ENCODE measurements at places on chromosomes 4 and X. TPM values are rescaled to one million over a fixed set of nuclear protein-coding genes. Genes with fewer than 3 reads are reported as not detected.
A peak's percentile ranks its signal among the peaks of the same experiment; 100 is the strongest.

The TMSB15B gene
- total RNA-seq, result 17.0 TPM

The FAT1 gene
- 124 TPM for total RNA-seq

The GATA1 gene
- total RNA-seq, result not detected

The IGSF1 gene
- not detected for total RNA-seq

The TEX13B gene
- not detected for total RNA-seq

The SMPX gene
- total RNA-seq, result not detected

The PARM1 gene
- total RNA-seq, result not detected

The HTR2C gene
- total RNA-seq, result 2.2 TPM

The MTNR1A gene
- total RNA-seq, result not detected

The SMC1A gene
- total RNA-seq, result 32.5 TPM

The SCRG1 gene
- total RNA-seq, result not detected

The MAPK10 gene
- total RNA-seq, result not detected

The TMEM255A gene
- 4.6 TPM for total RNA-seq

The CXCL13 gene
- total RNA-seq, result not detected

- no peak for DNase-seq
Observed at GRCh38 chr4:92451782-92452181, 148.0 kb downstream of the GRID2 start.

DNA sequence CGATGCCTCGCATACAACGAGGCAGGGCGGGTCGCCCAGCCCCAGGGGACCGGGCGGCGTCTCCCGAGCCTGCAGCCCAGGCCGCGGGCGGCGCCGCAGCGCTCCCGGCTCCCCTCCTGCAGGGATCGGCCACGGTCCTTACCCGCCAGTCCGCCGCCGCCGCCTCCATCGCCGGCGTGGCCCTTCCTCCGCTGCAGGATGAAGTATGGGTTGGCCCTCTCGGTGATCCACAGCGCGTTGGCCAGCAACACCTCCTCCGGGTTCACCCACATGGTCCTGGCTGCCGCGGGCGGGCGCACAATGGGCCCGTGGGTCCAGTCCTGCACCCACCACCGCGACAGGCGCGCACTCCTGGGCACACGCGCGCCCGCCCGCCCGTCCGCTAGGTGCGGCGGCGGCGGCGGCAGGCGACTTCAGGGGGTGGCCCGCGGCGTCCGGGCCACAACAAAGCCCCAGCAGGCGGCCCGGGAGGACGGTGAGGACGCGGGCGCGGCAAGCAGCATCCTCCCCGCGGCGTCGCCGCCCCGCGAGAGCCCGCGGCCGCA is 339 bp downstream of the TBC1D9 start:
- peak; percentile 24 for DNase-seq

- no peak for DNase-seq
Observed at GRCh38 chr4:4412641-4413372, 25.9 kb downstream of the NSG1 start.

- DNase-seq, result no peak
Observed at GRCh38 chr4:176307666-176307930, 12.2 kb upstream of the SPCS3 start.

DNA sequence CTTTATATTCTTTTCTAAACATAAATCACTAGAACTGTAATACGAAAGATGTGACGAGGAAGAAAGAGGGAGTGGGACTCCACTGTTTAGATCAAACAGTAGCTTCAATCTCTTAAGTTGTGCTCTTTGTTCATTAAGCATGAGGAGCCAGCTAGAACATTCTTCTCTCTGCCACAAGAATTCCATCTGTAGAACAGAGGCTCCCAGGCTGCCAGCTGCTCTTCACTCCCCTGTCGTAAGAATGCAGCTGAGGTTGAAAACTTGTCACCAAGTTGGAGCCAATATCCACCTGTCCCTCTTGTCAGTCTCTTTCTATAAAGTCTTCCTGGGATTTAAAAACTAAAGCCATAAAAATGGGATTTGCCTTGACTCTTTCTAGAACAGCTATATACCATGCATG is 65.0 kb upstream of the SEC24B start:
- no peak for DNase-seq

GRCh38 chr4:137226900-137227299 is 305.4 kb downstream of the PCDH18 start:
- peak; percentile 23 for DNase-seq

- no peak for DNase-seq
Observed at GRCh38 chr4:122863639-122864038, 37.0 kb downstream of the FGF2 start.

DNA sequence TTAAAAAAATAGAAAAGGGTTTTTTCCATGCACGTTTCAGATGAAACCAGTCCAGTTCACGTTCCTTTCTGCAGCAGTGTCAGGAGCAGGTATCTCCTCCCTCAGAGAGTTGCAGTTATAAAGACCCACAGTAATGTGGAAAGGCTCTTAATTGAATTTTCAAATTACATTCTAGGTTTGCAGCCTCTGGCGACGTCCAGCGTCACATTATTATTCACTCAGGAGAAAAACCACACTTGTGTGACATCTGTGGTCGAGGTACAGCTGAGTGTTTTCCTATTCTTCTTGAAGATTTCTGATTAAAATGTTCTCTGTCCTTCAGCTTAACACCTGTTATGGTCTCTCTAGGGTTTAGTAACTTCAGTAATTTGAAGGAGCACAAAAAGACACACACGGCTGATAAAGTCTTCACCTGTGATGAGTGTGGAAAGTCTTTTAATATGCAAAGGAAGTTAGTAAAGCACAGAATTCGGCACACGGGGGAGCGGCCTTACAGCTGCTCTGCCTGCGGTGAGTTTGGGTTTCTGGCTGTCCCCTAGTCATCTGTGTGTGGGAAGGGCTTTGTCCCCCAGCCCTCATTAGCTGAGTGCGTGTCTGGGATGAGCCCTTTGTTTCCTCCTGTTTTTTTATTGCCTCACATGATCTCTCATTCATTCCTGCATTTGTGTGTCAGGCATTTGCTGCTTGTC is 25.6 kb downstream of the ZBTB49 start:
- no peak for DNase-seq

- DNase-seq, result no peak
Observed at GRCh38 chr4:110347805-110348204, 128.2 kb upstream of the ENPEP start.

DNA sequence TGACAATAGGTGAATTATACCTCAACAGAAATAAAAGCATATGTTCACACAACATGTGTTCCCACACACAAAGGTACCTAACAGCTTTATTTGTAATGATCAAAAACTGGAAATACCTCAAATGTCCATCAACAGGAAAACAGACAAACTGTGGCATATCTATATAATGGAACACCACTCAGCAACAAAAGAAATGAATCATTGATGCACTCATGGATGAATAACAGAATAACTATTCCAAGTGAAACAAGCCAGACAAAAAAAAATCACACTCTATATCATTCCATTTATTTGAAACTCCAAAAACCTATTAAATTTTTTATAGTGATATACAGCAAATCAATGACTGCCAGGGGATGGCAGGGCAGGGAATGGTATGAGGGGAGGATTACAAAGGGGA is 148.1 kb downstream of the PLS3 start:
- no peak for DNase-seq

GRCh38 chrX:100355680-100356079 is 54.4 kb downstream of the PCDH19 start:
- DNase-seq, result no peak

DNA sequence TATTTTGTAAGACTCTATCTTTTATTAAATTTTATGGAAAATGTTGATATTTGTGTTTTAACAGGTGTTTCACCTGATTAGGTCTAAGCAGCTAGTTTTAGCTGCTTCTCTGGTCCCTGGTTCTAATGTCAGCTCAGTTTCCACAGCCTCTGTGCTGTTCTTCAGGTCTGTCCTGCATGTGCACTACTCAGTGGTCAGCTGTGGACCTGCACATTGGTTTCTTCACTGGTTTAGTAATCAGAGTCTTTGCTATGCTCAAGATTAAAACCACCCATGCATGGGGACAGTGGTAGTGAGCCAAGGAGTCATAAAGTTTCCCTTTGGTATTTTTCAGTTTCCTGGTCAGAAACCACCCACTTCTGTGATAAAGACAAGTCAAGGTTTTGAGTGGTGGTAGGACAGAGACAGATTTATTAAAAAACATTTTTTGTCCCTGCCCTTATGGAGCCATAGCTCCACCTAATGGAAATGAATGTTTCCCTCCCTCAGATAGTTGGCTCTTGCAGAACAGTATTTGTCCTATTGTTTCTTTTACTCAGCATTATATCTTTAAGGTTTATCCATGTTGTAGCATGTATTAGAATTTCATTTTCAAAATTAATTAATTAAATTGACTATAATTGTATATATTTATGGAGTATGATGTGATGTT is 36.8 kb upstream of the VBP1 start:
- no peak for DNase-seq

DNA sequence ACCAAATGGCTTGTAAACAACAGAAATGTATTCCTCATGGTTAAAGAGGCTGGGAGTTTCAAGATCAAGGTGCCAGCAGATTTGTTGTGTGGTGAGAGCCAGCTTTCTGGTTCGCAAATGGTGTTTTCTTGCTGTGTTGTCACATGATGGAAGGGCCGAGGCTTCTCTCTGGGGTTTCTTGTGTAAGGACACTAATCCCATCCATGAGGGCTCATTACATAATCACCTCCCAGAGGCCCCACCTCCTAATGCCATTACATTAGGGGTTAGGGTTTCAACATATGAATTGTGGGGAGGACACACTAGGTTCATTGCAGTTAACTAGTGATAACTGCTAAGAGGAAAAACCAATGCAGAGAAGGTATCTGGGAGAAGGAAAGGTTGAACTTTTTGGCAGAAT is 103.5 kb upstream of the ENPEP start:
- no peak for DNase-seq

GRCh38 chr4:2443956-2444740 is 24.8 kb upstream of the RNF4 start:
- DNase-seq, result no peak

DNA sequence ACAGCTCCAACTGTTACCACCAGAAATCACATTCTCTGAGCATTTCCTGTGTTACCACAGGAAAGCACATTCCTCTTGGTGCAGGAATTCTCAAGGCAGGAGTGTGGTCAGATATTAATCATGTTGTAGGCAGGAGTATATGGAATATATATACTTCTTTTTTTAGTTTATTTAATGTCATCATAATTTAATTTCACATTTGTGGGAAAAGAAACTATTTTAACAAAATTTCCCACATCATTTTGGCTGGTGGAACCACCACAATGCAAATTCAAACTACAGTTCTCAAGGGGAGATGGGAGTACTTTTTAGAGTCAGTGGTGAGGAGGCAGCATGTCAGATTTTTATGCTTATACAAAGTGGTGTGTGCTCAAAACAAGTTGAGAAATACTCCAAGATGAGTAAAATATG is 139.0 kb downstream of the ATP10D start:
- peak; percentile 52 for DNase-seq

DNA sequence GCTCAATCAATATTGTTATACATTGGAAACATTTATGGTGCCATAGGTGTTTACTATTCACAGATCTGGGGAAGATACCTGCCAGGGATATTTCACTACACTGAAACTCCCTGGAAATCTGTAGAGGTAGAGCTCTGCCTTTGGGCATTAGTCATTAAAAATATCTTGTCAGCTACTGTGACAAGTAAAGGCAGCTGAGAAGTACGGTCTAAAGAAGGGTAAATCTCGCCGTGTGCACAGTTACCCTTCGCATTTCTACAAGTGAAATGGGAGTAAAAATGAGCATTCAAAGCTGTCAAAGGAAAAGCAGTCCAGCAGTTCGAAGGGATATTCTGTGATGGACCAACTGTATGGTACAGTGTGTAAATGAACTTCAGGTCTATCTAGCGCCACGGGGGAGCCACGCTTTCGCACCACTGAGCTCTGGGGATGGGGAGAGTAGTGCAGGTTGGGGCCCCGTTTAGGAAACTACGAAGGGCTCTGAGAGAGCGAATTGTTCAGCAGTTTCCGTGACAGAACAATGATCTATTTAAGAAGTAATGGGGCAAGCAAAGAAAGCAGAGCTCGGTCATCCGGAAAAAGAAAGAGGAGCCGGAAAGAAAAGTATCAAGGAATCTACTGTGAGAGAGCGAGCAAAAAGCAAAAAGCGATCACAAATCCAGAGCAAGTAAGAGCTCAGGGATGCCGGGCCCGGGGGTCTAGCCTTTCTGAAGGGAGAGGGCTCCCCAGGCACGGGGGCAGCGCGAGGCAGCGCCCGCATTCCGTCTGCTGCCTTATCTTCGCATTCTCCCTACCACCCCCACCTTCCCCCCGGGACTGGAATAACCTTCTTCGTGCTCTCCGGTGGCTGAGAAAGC is 646 bp downstream of the TIGD4 start:
- DNase-seq, result peak; percentile 10

DNA sequence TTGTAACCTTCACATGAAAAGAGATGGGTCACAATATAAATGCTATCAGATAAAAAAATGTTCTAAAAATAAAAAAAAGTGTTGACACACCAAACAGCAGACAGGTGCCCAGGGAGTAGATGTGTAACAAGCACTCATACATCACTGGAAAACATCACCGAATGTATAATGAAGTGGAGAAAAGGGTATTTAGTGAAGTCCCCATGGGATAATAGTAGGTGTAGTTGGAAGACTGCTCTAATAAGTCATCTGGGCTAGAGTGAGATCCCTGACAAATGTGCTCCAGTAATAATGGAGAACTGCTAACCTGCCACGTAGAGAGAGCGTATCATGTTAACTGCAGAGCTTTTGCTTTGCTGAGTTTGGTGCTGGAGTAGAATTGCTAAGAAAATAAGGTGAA is 152.0 kb downstream of the GRIA2 start:
- DNase-seq, result no peak

- DNase-seq, result peak; percentile 40
Observed at GRCh38 chr4:113452868-113453620, 308.5 kb downstream of the CAMK2D start.

DNA sequence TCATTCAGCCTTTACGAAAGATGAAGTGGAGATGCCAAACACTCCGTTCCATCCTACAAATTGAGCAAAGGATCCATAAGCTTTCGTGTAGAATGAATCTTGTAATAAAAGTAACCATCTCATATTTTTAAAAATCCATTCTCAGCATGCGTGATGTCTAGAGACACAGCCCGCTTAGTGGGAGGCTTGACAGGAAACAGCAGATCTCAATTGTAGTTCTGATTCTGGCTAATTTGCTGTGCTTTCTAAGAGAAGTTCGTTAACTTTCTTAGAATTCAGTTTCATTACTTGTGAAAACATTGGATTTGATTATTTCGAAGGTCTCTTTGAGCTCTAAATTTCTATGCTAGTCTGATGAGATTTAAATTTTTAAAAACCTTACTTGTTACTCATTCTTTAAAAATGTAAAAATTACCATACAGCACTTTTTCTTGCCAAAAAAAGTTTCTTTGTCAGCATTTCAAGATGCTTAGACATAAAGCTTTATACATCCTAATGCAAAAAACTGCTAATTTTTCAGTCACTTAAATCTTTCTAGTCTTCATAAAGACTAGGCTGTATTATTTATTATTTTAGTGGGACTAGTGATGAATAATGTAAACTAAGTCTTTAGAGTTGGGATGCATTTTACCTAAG is 66.9 kb upstream of the NEIL3 start:
- DNase-seq, result no peak

DNA sequence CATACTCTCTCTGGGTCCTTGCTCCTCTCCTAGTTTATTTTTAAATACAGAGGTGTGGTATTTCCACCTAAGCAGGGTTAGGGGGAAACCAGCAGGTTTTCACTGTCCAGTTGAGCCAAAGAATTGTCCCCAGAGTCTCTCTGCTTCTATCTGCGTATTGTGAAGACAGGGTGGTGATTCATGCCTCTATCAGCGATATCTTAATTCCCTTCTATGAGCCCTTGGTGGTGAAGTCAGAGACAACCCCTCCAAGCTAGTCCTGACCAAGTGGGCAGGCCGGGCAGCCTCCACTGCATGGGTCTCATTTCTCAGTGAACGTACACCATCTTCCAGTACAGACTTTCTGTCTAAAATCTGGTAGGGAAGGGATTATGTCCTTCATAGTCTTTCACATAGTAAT is 100.5 kb upstream of the GPR34 start:
- DNase-seq, result no peak

Measured in A172 (cell line).